ENCODE measurements at places on chromosomes 5 and 9. TPM values are rescaled to one million over a fixed set of nuclear protein-coding genes. Genes with fewer than 3 reads are reported as not detected.

DNA sequence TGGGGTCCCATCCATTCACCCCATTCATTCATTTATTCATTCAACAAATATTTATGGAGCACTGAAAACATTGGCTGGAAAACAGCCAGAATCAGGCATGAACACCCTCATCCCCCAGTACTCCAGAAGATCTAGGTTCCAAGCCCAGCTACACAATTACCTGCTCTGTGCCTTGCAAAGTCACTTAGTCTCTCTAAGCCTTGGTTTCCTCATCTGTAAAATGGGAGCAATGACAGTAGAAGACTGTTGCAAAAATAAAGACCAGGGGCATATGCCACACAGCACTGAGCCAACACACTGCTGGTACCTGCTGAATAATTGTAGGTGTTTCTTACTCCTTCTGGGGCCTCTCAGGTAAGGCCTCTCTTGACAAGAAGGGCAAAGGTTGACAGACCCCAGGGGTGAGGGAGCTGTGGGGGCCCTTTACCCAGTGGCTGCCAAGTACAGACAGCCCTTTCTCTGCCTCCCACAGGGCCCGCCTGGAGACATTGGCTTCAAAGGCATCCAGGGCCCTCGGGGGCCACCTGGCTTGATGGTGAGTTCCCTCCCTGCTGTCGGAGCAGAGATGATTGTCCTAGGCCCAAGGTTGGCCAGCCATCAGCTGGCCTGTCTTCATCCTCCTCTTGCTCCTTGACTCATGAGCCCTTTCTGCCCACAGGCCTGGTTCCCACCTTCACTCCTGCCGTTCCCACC, 22.6 kb upstream of the ORM1 start:
- DNase-seq: no peak
- H3K27ac ChIP-seq: no peak overlapping the region
- H3K36me3 ChIP-seq: peaks cover 6% of the 10 kb centered on the region
- no peaks in the 10 kb centered on the region for H3K27me3 ChIP-seq
- no peak overlapping the region for H3K4me3 ChIP-seq

DNA sequence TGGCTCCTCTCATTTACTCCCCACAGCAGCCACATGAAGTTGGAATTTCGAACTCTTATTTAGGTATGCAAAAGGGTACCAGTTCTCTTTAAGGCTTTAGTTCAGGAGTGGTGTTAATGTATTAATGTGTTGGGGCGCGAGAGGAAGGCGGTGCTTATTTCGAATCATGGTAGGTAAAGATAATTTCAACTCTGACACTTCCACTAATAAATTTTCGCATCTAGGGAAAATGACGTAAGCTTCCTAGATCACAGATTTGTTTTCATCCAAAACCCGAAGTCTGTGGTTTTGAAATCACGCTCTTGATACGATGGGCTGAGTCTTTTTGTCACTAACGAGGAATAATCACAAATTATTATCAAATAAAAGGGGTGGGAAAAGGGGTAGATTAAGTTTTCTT, 681 bp downstream of the PPWD1 start:
- peak overlapping the region; percentile 96 for H3K27ac ChIP-seq
- no peak for DNase-seq
- peaks cover 23% of the 10 kb centered on the region for H3K36me3 ChIP-seq
- peak overlapping the region; percentile 98 for H3K4me3 ChIP-seq
- H3K27me3 ChIP-seq: no peaks in the 10 kb centered on the region

DNA sequence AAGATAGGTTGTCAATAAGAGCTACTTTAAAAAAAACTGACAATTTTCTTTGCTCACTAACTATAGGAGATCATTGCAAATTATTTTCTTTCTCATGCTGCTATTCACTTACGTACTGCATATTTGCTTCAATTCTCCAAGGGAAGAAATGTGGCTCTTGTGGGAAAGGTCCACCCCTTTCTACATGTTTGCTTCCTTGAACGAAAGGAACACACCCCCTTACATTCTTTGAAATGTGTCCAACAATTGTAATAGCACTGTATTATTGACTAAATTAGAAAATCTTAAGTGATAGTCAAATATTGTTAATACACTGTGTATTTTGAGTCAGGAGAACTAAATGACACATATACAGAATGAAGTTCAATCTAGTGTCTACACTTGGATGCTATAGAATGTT, 5.2 kb downstream of the MEF2C start:
- peaks cover 37% of the 10 kb centered on the region for H3K27me3 ChIP-seq
- H3K4me3 ChIP-seq: no peak overlapping the region
- H3K36me3 ChIP-seq: no peaks in the 10 kb centered on the region
- no peak for DNase-seq

- no peak overlapping the region for H3K4me3 ChIP-seq
- no peak for DNase-seq
- H3K27me3 ChIP-seq: no peaks in the 10 kb centered on the region
- peaks cover 4% of the 10 kb centered on the region for H3K4me1 ChIP-seq
- H3K36me3 ChIP-seq: peaks cover 1% of the 10 kb centered on the region
Measured at GRCh38 chr9:133400292-133400691, 17.5 kb downstream of the REXO4 start.

GRCh38 chr9:6584881-6585597, 60.5 kb downstream of the GLDC start:
- H3K36me3 ChIP-seq: no peaks in the 10 kb centered on the region
- no peak for DNase-seq
- H3K27ac ChIP-seq: no peak overlapping the region
- H3K27me3 ChIP-seq: no peaks in the 10 kb centered on the region
- no peak overlapping the region for H3K4me3 ChIP-seq

- H3K4me1 ChIP-seq: no peaks in the 10 kb centered on the region
- H3K27me3 ChIP-seq: peaks cover 17% of the 10 kb centered on the region
- H3K36me3 ChIP-seq: no peaks in the 10 kb centered on the region
- H3K4me3 ChIP-seq: no peak overlapping the region
- DNase-seq: no peak
Measured at GRCh38 chr5:123186771-123187170, 97.7 kb downstream of the PRDM6 start.

DNA sequence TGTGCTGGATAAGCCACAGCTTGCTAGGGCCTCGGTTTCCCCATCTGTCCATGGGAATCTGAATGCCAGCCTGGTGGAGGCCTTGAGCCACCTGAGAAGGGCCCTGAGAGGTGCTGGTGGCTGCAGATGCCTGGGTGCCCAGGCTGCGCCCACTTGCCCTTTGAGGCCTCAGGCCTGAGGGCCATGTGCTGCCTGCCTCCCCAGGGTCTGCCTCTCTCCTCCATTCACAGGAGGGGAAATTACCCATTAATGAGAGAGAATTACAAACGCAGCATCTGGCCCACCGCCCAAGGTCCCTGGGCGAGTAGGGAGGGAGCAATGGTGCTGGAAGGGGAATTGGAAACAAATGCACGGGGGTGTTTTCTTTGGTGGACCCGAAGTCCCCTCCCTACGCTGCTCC, 59.6 kb downstream of the BARX1 start:
- peaks cover 23% of the 10 kb centered on the region for H3K4me1 ChIP-seq
- H3K4me3 ChIP-seq: no peak overlapping the region
- DNase-seq: no peak
- peaks cover 4% of the 10 kb centered on the region for H3K36me3 ChIP-seq
- no peak overlapping the region for H3K27ac ChIP-seq

- DNase-seq: no peak
- no peaks in the 10 kb centered on the region for H3K27me3 ChIP-seq
- no peak overlapping the region for H3K4me3 ChIP-seq
- H3K36me3 ChIP-seq: no peaks in the 10 kb centered on the region
Measured at GRCh38 chr9:82606071-82606470, 456.9 kb downstream of the RASEF start.

DNA sequence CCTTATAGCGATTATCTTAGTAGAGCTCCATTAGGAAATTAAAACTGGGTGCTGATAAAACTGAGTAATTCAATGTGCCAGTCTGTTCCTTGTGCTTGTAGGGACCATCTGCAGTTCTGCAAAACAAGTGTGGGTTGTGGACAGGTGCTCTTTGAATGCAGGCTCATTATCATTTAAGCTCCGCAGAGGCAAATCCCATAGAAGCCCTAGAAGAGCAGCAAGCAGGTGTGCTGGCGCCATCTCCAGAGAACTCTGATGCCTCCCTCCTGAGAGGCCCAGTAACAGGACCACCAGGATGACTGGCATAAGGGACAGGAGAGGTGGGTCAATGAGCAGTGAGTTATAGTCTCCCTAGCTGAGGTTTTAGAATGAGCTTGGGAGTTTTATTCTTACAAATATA, 1342.4 kb upstream of the DMAC1 start:
- H3K27ac ChIP-seq: no peak overlapping the region
- no peak for DNase-seq
- no peaks in the 10 kb centered on the region for H3K27me3 ChIP-seq
- H3K4me3 ChIP-seq: no peak overlapping the region

DNA sequence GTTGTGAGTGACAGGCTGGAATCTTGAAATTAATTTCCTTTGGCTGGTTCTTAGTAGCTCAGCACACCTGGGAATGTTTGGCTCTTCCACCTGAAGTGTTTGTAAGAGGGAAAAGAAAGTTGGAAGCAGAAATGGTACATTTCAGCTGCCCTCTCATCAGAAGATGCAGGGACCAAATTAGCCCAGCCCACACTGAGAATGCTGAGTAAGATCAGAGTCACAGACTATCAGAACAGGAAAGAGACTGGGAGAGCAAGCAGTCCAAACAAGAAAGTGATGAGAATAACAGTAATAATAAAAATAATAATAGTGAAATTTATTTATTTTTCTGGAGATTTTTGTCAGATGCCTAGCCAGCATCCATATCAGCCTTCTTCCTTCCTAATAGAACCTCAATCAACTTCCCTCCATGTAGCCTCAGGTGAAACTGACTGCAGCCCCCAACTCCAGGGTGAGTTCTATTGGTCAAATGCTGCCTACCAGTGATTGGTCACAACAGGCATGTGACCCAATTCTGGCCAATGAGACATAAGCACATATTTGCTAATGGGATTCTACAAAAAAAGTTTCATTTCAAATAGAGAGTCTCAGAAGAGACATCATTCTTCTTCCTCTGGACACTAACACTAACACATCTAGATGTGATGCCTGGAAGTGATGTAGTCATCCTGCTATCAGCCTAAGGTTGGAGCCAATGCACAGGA, 31.2 kb upstream of the ADRA1B start:
- no peaks in the 10 kb centered on the region for H3K36me3 ChIP-seq
- H3K27ac ChIP-seq: no peak overlapping the region
- H3K4me3 ChIP-seq: no peak overlapping the region
- no peak for DNase-seq

- peaks cover 32% of the 10 kb centered on the region for H3K36me3 ChIP-seq
- H3K4me3 ChIP-seq: peak overlapping the region; percentile 93
- peak overlapping the region; percentile 98 for H3K27ac ChIP-seq
- H3K27me3 ChIP-seq: no peaks in the 10 kb centered on the region
Measured at GRCh38 chr5:98927242-98927988, 1.4 kb downstream of the CHD1 start.

- H3K27ac ChIP-seq: no peak overlapping the region
- peak; percentile 46 for DNase-seq
- H3K27me3 ChIP-seq: peaks cover 20% of the 10 kb centered on the region
- H3K4me3 ChIP-seq: no peak overlapping the region
- H3K36me3 ChIP-seq: no peaks in the 10 kb centered on the region
- H3K4me1 ChIP-seq: no peaks in the 10 kb centered on the region
Measured at GRCh38 chr9:101711330-101711941, 27.0 kb downstream of the GRIN3A start.

DNA sequence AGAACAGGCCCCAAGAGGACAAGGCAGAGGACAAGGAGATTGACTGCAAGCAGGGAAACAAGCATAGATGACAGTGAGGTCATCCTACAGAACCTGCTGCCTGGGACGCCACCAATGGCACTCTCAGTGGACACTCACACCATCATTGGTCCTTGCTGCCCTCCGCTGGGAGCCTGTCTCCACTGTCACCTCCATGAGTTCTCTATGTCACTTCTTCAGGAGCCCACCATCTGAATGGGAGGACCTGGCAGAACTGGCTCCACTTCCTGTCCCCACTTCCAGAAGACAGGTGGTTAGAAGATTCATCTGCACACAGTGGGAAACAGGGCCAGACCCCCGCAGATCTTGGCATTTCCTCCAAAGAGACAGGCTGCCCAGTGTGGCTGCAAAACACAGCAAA, 188.9 kb downstream of the HSD17B3 start:
- no peaks in the 10 kb centered on the region for H3K36me3 ChIP-seq
- no peaks in the 10 kb centered on the region for H3K4me1 ChIP-seq
- no peak overlapping the region for H3K4me3 ChIP-seq
- peaks cover 19% of the 10 kb centered on the region for H3K27me3 ChIP-seq

DNA sequence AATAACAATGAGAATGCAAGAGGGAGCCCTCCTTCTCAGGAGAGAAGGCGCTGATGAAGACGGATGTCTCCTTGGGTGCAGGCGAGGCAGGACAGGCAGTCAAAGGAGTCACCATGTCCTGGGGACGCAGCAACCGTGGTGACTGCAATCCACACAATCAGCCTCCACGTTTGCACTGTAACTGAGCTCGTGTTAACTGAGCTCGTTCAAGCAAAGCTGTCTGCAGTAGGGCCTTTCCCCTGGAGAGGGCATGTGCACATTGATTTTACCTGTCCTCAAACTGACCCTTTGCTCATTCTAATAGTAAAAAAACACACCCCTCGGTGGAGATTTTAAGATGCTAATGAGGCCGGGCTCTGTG, 2.8 kb downstream of the SARDH start:
- H3K4me3 ChIP-seq: no peak overlapping the region
- DNase-seq: no peak
- no peaks in the 10 kb centered on the region for H3K27me3 ChIP-seq
- peaks cover 2% of the 10 kb centered on the region for H3K4me1 ChIP-seq
- H3K27ac ChIP-seq: no peak overlapping the region

DNA sequence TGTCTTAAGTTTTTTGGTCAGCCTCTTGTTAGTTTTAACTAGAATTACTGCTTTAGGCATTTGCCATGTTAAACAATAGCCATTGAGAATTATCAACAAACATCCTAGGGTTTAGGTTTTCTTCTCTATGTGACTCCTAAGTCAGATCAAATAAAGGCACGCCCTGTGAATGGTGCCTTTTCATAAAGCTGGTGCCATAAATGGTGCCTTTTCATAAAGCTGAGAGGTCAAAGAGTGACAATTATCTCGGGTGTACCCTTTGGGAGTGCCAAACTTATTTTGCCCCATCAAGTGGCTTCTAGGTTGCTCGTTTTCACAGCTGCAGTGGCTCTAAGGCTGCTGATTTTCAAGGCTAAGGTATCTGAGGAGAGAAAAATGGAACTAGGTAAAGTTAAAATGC, 391.6 kb downstream of the DMRTA1 start:
- no peak overlapping the region for H3K4me3 ChIP-seq
- no peak overlapping the region for H3K27ac ChIP-seq
- no peaks in the 10 kb centered on the region for H3K36me3 ChIP-seq
- DNase-seq: no peak
- no peaks in the 10 kb centered on the region for H3K27me3 ChIP-seq

- H3K4me3 ChIP-seq: no peak overlapping the region
- DNase-seq: no peak
- H3K36me3 ChIP-seq: peaks cover 33% of the 10 kb centered on the region
- H3K27me3 ChIP-seq: no peaks in the 10 kb centered on the region
- peaks cover 12% of the 10 kb centered on the region for H3K4me1 ChIP-seq
Measured at GRCh38 chr5:62587737-62588136, 9.1 kb downstream of the LRRC70 start.

SPATA9 gene
- not detected for total RNA-seq

FBXL7 gene
- not detected for total RNA-seq

CACFD1 gene
- total RNA-seq: 0.35 TPM

FOXB2 gene
- total RNA-seq: not detected

ANKRD31 gene
- total RNA-seq: 0.36 TPM

ENHO gene
- 0.27 TPM for total RNA-seq

BSPRY gene
- 8.3 TPM for total RNA-seq
